ENCODE measurements at places on chromosomes 3 and 15. TPM values are rescaled to one million over a fixed set of nuclear protein-coding genes. Genes with fewer than 3 reads are reported as not detected.

Gene CADM2
- not detected for total RNA-seq

GRCh38 chr3:36434687-36435426, 54.6 kb downstream of the STAC start:
- DNase-seq = no peak

DNA sequence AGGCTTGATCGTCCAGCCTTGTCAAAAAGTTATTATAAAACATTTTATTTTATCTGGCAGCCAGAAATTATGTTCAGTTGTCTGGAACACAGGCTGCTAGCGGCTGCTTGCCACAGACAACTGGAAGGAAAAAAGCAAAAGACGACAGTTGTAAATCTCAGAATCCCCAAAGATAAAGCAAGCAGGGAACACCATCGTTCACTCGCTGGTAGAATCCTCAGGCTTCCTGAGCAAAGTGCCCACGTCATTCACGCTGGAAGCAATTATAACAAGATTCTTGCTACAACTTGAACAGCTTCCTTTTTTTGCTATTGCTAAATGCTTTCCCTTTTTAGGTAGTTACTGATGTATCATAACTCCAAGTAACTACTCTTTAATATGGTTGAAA, 33.6 kb downstream of the ADAMTS17 start:
- no peak for DNase-seq

Gene RAB11A
- 199 TPM for total RNA-seq

DNA sequence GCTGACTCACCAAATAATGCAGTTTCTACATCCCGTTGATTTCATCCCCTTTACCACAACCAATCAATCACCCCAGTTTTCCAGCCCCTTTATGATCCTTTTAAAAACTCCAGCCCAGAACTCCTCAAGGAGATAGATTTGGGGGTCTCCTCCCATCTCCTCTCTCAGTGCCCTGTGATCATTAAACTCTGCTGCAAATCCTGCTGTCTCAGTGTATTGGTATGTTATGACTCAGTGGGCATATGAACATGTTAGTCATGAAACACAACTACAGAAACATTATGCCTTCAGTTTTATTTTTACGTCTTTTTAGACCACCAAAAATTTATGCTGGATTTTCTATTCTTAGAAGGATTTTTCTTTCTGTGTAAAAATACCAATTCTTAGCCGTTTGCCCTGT, 213.7 kb downstream of the DIPK2A start:
- DNase-seq = no peak
